ENCODE measurements at places on chromosomes 13 and 19.
A peak's percentile ranks its signal among the peaks of the same experiment; 100 is the strongest.

DNA sequence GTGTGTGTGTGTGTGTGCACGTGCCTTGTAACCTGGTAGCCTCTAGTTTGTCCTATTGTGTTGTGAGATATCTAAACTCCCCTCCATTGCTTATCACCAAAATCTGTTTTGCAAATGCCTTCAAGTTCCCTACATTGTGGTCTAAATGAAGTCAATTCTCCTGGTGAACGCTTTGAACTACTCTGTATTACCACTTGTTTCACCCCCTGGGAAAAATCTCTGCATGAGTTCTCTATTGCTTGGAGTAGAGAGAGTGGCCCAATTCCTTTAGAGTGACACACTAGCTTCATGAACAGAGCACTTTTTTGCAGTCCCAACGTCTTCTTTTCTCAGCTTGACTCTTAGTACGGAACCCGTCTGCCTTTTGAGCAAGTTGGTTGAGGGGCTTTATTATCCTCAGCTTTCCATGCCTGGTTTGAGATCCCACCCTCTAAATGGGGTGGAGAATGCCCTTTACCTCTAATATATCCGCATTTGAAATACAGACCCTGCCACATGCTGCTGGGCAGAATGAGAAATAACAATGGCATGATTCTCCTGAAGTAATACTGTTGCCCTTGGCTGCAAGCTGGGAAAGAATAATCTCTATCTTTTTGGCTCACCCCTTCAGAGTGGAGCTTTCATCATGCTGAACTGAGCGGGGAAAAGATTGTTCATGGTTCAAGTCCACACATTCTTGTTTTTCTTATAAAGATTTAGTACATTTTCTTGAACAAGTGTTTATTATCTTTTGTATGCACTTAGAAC, 2545.3 kb downstream of the PCDH9 start:
- DNase-seq = no peak

DNA sequence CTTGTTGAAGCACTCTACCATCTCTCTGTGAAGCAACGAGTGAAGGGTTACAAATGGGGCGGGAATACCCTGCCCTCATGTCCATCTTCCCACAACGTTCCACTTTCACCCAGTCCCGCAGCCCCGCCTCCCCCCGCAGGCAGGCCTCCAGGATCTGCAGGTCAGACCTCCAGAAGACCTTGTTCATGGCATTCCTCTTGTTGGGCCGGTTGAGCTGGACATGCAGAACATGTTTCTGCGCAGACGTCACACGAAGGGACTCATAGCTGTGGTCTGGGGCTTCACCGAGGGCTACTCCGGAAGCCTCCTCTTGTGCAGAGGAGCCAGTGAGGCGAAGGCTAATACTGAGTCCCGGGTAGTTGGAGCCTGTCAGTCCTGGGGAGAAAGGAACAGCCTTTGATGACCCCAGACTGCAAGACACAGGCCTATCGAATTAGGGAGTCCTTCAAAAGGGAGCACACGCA, 420 bp downstream of the ECH1 start:
- peak; percentile 70 for DNase-seq

- no peak for DNase-seq
These were observed 5.0 kb downstream of the PBX4 start for GRCh38 chr19:19613506-19613905.

GRCh38 chr13:101614491-101614890, 162.0 kb downstream of the ITGBL1 start:
- no peak for DNase-seq

DNA sequence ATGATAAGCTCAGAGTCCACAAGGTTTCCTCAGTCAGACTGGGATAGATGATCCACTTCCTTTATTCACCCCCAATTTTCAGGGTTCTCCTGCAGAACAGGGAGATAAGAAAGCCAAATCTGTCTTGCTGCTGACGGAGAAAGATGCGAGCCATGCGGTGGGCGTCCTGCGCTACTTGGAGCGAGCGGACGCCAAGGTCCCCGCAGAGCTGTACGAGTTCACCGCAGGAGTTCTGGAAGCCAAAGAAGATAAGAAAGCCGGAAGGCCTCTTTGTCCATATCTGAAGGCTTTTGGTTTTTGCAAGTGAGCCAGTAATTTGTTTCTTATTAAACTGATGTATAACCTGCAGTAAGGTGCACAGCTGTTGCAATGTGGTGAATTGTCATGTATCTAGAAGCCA, 66.7 kb downstream of the SLC7A9 start:
- DNase-seq = no peak

- peak; percentile 17 for DNase-seq
These were observed 211.1 kb downstream of the TEX29 start for GRCh38 chr13:111531505-111531904.

DNA sequence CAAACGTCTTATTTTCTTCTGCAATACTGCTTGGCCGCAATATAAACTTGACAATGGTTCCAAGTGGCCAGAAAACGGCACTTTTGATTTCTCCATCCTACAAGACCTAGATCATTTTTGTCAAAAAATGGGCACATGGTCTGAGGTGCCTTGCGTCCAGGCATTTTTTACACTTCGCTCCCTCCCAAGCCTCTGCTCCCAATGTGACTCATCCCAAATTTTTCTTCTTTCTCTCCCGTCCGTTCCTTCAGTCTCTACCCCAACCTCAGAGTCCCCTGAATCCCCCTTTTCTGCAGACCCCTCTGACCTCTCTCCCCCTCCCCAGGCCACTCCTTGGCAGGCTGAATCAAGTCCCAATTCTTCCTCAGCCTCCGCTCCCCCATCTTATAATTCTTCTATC, 14.3 kb upstream of the OR10H1 start:
- no peak for DNase-seq

GRCh38 chr13:59478908-59479307, 684.8 kb downstream of the DIAPH3 start:
- no peak for DNase-seq

- no peak for DNase-seq
These were observed 9.5 kb downstream of the GPR32 start for GRCh38 chr19:50779504-50780457.

DNA sequence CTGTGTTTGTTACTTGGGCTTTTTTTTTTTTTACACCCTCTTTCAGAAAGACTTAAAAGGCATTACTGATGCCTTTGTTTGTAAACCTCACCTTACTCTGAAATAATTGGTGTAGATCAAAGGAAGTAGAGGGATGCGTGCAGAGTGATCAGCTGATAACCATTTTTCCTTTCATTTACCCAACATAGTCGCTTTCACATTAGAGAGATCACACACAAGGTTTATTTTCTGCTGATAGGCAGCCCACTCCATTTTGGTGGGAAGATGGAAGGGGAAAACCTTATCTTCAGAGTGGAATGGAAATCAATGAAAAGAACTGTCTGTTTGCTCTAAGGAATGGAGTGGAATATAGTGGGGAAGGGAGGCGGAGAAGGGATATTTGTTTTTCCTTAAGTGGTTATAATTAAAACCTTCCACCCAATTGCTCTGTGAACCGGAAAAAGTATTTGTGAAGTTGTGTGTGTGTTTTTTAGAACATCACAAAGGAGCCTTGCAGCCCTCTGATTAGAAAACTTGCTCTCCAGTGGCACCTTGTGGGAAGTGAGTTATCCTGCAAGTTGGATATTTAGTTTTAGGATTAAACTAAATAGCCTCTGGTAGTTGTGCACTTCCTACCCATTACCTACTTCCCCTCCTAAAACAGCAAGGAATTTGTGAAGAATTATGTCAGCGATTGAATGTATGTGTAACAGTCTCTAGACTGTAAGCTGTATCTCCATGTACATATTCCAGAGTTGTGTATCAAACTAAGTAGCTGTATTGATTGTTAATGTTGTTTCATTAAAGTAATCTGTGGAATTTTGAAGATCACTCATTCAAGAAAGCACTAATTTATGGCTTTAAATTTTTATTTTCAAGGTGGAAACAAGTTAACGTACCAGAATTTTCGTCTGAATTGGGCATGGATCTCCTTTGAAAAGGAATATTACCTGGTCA, 76.8 kb downstream of the FREM2 start:
- no peak for DNase-seq

DNA sequence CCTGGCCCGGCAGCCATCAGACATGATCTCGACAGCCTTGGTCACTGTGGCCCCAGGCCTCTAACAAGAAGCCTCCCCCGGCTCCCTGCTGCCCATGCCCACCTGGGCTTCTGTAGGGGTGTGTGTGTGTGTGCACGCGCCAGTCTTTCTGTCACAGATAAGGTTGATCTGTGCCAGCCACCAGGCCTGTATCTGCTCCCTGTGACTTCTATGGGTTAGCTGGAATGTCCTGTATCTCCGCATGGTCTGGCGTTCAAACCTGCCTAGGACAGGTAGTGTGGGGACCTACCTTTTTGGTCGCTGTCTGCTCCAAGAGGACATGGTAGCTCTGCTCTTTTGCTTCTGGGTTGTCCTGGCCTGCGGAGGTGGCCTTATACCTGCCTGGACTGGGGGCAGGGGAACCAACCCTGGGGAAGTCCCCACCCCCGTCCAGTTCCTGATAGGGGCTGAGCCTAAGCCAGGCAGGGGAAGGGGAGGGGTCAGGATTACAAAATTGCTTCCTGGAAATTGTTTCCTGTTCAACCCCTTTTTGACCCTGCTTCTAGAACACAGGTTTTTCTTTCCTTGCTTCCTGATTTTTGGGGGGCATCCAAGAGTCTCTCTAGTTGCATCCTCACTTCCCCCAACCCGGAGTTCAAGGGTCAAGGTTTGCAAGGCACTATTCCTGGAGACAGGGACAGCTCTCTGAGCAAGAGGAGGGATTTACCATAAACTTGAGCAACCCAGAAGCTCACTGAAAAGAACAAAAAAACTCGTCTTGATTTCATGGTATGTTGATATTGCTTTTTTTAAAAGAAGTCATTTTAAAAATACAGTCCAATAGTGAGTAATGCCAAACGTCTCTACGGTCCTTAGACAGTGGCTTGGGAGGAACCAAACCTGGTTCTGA, at the start of gene LRG1:
Gene LRG1 (minus strand): TSS at position 344 of the 889 bp plus-strand sequence. CDS start 23 bp downstream, at position 321.
- DNase-seq = peak; percentile 71

- peak; percentile 74 for DNase-seq
These were observed 14.9 kb downstream of the POP4 start for GRCh38 chr19:29620931-29621351.

DNA sequence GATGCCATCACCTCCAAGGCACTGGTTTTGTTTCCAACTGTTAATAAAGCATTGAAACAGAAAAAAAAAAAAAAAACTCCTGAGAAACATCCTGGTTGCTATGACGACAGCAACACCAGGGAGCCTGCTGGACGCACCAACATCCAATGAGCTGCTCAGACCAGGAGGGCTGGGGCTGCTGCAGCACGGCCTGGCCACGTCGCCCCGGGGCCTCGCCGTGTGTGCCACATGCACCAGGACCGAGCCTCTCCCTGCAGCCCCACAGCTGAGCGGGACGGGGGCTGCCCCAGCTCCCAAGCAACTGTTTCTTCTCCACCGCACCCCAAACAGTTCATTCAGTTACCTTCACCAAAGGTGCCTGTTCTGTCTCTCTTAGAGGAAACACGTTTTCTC, 54.5 kb downstream of the RASA3 start:
- DNase-seq = peak; percentile 59

DNA sequence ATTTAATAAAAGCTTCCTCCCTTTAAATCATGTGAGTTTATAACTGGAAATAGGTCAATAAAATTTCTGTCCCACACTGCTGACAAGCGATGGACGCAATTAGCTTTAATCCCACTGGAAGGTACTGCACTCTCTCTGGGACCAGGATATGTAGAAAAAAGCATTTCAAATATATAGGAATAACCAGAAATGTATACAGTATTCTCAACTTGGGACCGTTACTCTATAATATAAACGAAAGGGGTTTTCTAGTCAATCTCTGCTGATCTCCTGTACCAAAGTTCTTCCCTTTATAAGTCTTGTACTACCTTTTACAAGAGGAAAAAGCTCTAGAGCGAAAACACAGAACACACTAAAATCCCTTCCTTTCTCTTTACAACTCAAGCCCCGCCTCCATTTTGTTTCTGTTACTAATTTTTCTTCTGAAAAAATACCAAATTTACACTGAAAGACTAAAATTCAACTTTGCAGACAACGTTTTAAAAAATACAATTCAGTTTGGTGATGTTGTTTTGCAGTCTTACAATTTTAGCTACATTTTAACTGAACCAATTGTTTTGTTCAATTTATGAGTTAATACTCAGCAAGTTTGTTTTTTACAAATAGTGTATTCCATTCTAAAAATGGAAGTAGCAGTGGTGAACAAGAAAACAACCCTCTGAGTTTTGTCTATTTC, 1.7 kb upstream of the USPL1 start:
- DNase-seq = no peak

GRCh38 chr13:90238413-90238812, 1109.1 kb upstream of the MIR17HG start:
- no peak for DNase-seq

- no peak for DNase-seq
These were observed 1236.8 kb upstream of the SPRY2 start for GRCh38 chr13:81577601-81578195.

- no peak for DNase-seq
These were observed 58.5 kb downstream of the DGKH start for GRCh38 chr13:42106998-42107397.

GRCh38 chr13:111879719-111880118, 187.2 kb upstream of the SOX1 start:
- no peak for DNase-seq

DNA sequence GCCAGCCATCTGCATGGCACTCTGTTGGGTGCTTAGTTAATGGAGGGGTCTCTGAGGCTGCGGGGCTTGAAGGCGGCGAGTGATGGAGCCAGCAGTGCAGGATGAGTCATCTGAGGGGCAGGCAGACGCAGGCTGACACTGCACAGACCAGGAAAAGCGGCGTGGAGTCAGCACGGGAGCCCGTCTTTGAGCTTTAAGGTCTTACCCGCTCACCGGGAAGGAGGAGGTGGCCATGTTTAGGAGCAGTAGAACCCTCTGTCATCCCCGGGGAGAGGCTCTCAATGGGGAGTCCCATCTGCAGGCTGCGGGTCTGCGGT, 13.1 kb downstream of the NAXD start:
- no peak for DNase-seq

DNA sequence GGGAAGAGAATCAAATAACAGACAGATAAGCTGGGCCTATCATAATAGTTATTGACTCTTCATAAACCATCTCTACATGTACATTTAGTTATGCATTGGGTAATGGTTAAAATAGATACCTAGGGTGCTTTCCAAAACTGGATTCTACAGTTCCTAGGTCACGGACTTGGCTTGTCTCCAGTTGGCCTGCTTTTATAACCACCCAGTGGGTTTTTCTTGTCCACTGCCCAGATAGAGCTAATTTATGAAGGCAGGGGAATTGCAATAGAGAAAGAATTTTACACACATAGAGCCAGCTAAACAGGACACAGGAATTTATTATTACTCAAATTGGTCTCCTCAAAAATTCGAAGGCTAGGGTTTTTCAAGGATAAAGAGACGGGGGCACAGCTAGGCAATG, 97.3 kb downstream of the FAM216B start:
- DNase-seq = no peak

DNA sequence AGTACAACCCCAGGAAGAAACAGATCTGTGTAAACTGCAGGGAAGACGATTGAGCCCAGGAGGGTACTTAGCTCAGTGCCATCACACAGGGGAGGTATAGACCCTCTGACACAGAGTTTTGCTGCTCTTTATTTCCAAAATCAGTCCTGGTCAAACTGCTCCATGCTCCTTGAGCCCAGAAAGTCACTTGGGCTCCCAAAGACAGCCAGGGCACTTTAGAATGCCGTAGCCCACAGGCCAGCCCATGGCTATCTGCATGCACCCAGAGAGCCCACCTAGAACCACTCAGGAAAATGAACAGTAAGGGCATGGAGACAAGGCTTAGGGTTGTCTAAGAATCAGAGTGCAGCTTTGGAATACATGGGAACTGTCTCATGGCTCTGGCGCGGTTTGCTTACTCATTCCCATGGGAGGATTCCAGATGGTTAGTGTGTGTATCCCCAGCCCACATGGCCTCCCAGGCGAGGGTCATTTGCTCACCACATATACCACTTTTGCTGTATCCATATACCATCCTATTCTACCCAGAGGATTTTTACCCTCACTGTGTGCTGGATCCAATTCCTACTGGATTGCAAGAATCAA, 14.7 kb upstream of the PDCD5 start:
- no peak for DNase-seq

Measured in activated effector memory CD4-positive, alpha-beta T cell treated with anti-CD3 and anti-CD28 coated beads, Interleukin-2, amount 50 U/mL, for 16 hours (primary cell).